ENCODE measurements at places on chromosomes 5 and 9.

DNA sequence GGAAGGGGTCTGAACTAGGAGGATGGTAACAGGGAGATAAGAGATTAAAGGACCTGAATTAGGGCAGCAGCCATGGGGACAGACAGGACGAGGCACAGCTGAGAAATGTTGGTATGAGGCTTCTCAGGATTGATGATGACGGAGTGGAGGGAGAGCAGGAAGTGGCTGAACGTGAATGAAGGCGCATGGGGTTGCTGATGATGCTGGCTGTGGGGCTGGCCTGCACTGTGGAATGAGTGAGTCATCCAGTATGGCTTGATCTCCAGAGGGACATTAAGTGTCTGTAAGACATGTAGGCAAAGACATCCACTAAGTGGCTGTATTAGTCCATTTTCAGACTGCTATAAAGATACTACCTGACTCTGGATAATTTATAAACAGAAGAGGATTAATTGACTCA lies 256.4 kb downstream of the ICE1 start:
- no peak for DNase-seq

GRCh38 chr5:137731176-137731575 lies 4.7 kb downstream of the KLHL3 start:
- no peak for DNase-seq

- DNase-seq = no peak
Observed at GRCh38 chr5:109750463-109750862, 60.7 kb downstream of the MAN2A1 start.

DNA sequence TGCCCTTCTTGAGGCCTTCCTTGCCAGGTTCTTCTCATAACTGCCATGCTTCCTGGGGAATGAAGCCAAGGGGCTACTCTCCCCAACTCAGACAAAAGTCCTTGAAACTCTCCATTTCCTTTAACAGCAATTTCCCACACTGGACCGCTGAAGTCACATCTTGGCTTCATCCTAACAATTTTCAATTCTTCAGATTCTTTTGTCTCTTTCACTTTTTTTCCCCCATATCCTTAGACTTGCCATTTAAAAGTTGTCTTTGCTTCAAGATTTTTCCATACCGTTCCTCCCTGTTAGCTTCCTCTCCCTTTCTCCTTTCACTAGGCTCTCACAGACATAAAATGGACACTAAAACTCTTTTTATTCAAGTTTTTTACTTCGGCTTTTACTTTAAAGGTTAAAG lies 93.1 kb upstream of the ITGA1 start:
- DNase-seq = no peak

GRCh38 chr9:32292611-32293010 lies 91.8 kb upstream of the ACO1 start:
- DNase-seq = no peak

GRCh38 chr5:4295663-4296339 lies 700.2 kb downstream of the IRX1 start:
- no peak for DNase-seq

Measured in CD4-positive, alpha-beta T cell treated with Interleukin-15 for 1 hour (primary cell).